ENCODE measurements at places on chromosomes 5 and 9.

DNA sequence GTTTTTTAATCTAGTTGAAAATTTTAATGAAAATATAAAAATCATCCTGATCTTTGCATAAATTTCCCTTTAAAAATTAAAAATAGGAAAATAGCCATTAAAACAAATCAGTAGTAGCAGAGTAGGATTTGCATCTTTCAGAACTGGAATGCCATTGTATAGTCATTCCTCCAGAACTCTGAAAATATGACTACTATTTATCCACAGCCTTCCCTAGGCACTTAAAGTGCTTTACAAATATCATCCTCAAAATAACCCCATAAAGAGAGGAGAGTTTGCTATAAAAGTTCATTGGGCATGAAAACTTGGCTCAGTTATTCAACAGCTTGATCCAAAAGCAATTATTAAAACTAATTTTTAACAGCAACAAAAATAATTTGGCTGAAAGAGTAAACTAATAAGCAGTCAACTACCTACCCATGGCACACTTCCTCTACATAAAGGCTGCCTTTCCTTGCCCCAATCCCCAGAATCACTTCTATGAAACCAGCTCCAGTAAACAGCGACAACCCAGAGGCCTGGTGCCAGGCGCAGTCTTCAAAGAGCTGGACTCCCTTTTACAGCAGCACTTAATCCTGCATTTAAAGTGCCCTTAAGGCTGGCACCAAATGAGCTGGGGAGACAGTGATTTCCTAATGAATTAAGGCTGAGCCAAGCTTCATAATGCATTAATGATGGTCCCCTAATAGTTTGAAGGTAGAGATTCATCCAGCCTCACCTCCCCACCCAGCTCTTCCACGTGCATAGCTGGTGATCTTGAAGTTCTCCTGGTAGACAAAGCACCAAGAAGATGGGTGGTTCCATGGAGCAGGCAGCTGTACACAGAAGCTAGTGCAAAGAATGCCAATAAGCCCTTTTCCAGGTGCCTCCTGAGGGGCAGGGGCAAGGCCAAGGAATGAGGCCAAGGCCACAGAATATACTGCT is 36.1 kb downstream of the LHFPL2 start:
- no peak for DNase-seq

DNA sequence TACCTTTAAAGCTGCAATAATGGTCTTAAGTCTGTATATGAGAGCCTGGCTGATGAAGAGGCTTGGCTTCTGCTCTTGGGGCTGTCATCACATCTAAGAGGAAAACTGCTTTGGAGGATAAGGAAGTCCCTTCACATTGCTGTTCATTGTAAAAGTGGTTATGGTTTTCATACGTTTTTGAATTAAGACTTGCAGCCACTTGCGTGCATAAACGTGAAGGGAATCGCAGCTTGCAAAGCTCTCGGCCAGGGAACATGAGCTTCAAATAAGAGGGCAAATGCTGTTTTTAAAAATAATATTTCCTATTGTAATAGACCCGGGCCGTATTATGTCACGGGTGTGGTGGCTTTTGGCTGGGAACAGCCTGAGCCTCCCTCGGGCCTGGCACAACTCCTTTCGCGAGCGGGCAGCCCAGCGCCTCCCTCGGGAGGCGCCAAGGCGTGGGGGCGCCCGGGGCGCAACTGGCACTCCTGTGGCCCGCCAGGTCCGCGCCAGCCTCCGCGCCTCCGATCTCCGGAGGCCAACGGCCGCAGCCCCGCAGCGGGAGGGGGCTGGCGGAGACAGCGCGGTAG is 538 bp upstream of the ARHGEF28 start:
- DNase-seq: no peak

GRCh38 chr5:12623408-12623807 is 719.2 kb upstream of the CTNND2 start:
- no peak for DNase-seq

- no peak for DNase-seq
These were observed 72.8 kb upstream of the IFNK start for GRCh38 chr9:27451207-27451797.

GRCh38 chr5:3337812-3338541 is 257.7 kb upstream of the IRX1 start:
- DNase-seq: no peak

- DNase-seq: no peak
These were observed 50.9 kb downstream of the MVB12B start for GRCh38 chr9:126377536-126377935.

DNA sequence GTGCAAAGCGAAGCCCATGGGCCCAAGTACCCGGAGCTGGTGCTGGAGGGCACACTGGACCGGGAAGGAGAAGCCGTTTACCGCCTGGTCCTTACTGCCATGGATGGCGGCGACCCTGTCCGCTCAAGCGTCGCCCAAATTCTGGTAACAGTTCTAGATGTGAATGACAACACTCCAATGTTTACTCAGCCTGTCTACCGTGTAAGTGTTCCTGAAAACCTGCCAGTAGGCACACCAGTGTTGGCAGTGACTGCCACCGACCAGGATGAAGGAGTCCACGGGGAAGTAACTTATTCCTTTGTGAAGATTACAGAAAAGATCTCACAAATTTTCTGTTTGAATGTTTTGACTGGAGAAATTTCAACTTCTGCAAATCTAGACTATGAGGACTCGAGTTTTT is 936 bp downstream of the PCDHGA6 start:
- no peak for DNase-seq

- no peak for DNase-seq
These were observed 182.5 kb upstream of the PIK3R1 start for GRCh38 chr5:68033029-68033428.

DNA sequence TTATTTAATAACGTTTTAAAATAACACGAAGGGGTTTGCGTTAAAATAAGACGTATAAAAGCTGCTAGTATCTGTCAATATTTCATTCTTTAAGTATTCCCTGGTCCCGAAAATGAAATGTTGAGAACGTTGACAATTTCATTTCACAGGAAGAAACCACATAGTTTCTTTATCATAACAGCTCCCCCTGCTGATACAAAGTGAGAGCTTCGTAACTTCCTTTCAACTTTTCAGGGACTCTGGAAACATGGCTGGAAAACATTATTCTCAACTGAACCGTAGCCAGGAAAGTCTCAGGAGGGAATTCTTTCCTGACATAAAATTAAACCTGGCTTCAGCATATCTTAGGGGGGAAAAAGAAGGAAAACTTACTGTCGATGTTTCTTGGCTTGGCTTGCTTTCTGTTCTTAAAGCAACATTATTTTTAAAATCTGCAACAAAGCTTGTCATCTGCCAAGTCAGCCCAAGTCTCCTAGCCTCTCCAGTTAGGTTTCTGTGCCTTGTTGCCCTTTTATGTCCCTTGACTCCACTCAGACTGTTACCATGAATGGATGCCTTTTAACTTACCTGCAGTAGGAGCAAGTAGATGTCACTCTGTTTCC is 122.9 kb upstream of the DAB2 start:
- peak; percentile 75 for DNase-seq

- DNase-seq: no peak
These were observed 26.6 kb downstream of the PTPDC1 start for GRCh38 chr9:94110821-94111252.

DNA sequence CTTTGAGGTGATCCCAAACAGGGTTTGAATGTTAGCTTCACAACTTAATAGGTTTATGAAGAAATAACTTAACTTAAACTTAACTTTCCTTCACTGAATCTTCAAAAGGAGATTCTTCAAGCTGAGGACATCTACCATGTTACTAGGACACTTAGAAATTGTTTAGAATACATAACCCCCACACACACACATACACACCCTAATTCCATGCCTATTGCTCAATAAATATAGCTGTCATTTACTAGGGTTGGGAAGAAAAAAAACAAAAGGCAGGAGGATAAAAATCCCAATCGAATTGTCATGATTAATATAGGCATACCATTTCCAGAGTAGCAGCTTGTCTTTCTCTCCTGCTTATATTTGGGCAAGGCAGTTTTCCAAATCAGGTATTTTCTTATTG is 68.3 kb downstream of the ALDH1A1 start:
- DNase-seq: no peak

GRCh38 chr5:159049844-159050315 is 49.8 kb downstream of the EBF1 start:
- no peak for DNase-seq

GRCh38 chr9:136342181-136343120 is 15.1 kb downstream of the GPSM1 start:
- peak; percentile 82 for DNase-seq

GRCh38 chr5:149042865-149043264 is 20.0 kb downstream of the SH3TC2 start:
- no peak for DNase-seq

- DNase-seq: peak; percentile 81
These were observed 1.5 kb upstream of the GPRIN1 start for GRCh38 chr5:176611435-176611834.

DNA sequence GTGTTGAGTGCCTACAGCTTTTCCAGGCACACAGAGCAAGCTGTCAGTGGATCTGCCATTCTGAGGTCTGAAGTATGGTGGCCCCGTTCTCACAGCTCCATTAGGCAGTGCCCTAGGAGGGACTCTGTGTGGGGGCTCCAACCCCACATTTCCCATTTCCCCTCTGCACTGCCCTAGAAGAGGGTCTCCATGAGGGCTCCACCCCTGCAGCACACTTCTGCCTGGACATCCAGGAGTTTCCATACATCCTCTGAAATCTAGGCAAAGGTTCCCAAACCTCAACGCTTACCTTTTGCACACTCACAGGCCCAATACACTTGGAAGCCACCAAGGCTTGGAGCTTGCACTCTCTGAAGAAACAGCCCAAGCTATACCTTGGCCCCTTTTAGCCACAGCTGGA is 131.3 kb downstream of the DEPDC1B start:
- DNase-seq: no peak

GRCh38 chr5:159339460-159339859 is 9.2 kb upstream of the IL12B start:
- DNase-seq: no peak

- DNase-seq: no peak
These were observed 27.2 kb downstream of the CSF2 start for GRCh38 chr5:132100672-132101261.

- DNase-seq: no peak
These were observed 70.0 kb downstream of the MPDZ start for GRCh38 chr9:13209498-13209897.

GRCh38 chr5:64339769-64340168 is 166.0 kb upstream of the RGS7BP start:
- no peak for DNase-seq

DNA sequence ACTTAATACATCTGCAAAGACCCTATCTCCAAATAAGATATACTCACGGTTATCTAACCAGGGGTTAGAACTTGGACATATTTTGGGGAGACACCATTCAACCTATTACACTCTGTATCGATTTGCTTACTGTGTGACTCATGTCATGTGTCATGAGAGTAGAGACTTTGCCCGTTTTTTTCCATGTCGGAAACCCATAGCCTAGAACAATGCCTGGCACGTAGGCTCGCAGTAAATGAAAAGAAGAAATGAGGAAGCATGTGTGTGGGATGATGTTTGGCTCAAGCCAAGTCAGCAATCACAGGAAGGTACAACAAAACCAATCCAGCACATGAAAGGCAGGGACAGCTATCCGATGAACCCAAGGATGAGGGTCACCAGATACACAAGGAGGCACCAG is 94.6 kb upstream of the DNAH5 start:
- DNase-seq: no peak

DNA sequence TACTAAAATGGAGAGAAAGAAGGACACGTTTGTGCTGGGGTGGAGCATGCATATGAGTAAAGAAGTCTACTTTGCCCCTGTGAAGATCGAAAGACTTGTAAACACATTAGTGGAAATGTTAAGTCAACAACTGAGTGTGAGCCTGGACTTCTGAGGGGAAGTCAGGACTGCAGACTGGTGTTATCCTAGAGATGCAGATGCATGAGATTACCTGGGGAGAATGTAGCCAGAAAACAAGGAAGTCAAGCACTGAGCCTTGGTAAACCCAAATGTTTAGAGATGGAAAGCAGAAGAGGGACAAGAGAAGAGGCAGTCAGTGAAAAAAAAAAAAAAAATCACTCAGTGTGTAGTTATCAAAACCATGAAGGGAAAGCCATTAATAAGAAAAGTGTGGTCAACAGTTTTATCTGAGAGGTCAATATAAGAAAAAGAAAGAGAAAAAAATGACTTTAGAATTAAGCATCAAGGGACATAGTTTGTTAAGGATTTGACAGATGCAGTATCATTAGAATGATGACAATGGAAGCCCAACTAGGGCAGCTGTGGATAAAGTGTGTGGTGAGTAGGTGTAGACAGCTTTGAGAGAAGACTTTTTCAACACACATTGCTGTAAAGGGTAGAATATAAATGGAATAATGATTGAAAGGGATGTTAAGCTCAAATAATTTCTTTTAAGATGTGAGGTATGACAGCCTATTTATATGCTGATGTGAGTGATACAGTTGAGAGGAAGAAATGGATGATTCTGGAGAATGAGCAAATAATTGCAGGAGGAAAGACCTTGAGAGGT is 22.2 kb downstream of the JAKMIP2 start:
- no peak for DNase-seq

DNA sequence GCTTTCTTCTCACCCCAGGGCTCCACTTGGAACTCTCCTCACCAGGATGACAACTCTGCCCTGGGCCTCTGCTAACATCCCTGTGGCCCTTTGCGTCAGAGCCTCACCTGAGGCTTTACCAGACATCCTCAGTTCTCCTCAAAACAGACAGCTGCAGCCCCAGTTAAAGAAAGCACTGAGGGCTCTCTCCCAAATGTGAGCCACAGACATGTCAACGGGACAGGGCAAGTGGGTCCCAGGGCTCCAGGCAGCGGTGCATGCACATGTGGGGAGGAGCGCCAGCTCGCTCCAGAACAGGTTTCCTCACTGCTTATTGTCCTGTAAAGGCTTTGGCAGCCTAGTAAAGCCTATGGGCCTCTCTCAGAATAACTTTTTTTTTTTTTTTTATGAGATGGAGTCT is 37.3 kb downstream of the IPPK start:
- DNase-seq: no peak

GRCh38 chr5:43635374-43635773 is 32.4 kb downstream of the NNT start:
- no peak for DNase-seq

- no peak for DNase-seq
These were observed 208.8 kb downstream of the MRPS30 start for GRCh38 chr5:45017568-45017967.

GRCh38 chr5:165405340-165405739 is 1899.9 kb downstream of the MAT2B start:
- DNase-seq: peak; percentile 77

DNA sequence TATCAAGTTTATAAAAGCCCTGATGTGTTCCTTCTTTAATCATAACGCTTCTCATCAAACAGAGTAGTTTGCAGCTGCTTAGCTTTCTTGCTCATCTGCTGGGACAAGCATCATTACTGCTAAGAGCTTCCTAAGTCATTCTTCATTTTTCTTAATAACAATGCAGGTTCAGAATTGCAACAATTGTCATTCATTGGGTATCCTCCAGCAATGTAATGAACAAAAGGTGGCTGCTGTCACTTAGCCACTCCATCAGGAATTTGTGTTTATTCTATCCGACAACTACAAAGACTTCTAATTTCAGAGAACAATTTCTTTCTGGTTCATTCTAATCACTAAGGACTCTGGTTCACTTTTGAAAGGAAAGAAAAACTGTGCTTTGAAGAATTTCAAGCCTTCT is 836.7 kb upstream of the CDH10 start:
- DNase-seq: no peak

GRCh38 chr9:38350529-38350928 is 42.0 kb upstream of the ALDH1B1 start:
- no peak for DNase-seq
